AG20443 (cell line): ENCODE measurements at places on chromosomes 6 and 20.

- no peak for DNase-seq
Observed at GRCh38 chr6:132651062-132651461, 7.9 kb downstream of the TAAR1 start.

- no peak for DNase-seq
Observed at GRCh38 chr20:62961310-62961783, 8.8 kb downstream of the SLC17A9 start.

DNA sequence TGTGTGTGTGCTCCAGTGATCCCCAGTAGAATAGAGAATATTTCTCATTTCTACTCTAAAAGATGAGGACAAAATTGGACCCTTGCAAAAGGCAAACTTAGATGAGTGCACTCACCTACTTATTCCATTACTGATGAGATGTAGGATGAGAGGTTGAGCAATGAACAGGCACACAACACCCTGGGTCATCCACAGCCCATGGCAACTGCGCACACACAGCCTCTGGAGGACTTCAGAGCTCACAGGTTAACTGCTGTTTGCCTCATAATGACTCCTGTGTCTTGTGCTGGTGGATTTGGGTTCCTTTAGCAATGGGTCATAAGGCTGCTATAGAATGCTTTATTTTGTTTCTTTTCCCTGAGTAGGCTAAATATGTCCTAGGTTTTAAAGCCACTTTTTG lies 103.6 kb upstream of the TNFAIP3 start:
- DNase-seq, result no peak

GRCh38 chr6:163745536-163746400 lies 331.2 kb downstream of the QKI start:
- peak; percentile 93 for DNase-seq

DNA sequence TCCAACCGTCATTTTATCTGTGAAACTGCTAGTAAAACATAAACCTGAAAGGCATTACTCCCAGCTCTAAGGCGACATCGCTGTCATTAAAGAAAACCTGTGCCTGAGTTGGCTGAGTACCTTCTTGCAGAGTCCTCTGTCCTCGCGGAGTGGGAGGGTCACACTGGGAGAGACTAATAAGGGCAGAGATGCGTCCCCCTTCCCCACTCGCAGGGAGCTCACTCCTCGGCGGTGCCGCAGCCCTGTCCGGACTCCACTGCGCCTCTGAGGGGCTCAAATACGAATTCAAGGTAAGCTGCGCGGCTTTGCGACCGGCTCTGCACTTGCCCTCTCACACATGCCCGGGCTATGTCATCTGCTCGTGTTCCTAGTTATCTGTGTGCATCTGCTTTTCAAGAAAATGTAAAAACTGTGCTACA lies at the start of gene COL19A1:
Gene COL19A1, plus strand, starts transcription at position 206 of the 419 bp plus-strand sequence. CDS start 13,012 bp downstream, outside the sequence.
- DNase-seq, result peak; percentile 11

GRCh38 chr6:84392261-84392660 lies 164.8 kb upstream of the CEP162 start:
- DNase-seq, result no peak
